Inflammatory macrophage (primary cell): ENCODE measurements at places on chromosomes 5 and 9.

DNA sequence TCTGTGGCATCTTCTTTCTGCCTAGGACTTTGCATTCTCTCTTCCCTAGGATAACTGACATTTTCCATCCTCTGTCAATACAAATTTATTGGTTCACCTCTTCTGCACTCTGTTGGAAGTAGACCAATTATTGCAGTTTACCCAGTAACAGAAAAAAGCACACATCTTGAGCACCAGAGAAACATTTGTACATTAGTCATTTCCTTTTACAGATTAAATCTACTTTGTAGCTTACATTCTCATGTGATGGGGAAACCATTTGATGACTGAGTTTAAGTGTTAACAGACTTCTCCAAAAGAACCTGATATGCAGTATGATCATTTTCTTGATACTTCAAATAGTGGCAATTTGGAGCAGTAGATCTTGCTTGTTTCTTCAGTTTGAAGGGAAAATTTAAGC lies 1098.8 kb downstream of the DTWD2 start:
- DNase-seq: no peak

DNA sequence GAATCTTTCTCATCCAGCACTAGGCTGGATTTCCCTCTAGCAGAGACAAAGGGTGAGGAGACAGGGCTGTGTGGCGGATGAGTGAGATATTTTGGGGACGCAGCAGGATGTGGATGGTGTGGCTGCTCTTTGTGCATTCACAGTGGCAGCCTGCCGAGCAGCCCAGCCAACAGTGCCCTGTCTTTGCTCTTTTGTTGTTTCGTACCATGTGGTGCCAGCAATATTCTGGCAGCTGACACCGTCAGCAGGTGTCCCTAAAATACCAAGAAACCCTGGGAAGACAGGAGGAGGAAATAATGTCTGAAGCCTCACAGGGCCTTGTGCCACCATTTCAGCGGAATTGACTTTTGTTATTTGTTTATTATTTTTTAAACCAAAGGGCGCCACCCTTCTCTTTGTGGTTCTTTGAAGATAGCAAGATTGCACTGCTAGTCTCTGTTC lies 141.4 kb downstream of the CCDC192 start:
- no peak for DNase-seq

GRCh38 chr5:43874772-43875171 lies 271.8 kb downstream of the NNT start:
- no peak for DNase-seq

- DNase-seq: no peak
Measured at GRCh38 chr5:112616812-112617547, 120.7 kb upstream of the APC start.

DNA sequence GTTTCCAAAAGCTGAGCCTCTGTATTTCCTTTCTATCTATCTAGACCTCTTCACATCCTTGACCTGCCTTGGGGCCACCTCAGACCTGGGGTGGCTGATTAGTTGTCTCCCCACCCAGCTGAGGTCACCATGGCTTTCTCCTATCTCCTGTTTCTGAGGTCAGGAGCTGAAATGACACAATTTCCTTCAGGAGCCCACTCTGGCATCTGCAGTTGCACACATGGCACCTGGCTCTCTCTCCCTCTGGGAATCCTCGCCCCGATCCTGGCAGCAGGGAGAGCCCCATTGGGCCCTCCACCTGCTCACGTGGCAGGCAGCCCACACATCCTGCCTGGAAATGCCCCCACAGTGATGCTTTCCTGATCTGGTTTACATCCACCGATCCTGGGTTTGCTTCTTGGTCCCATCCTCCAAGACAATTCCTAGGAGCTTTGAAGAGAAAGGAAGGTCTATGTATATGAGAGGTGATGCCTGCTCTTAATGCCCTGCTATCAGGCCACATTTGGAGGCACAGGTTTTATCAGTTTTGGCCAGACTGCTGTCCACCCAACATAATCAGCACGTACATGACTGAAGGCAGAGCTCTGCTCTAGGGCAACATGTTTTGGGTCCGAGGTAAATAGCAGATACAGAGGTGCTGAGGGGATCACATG lies 53.7 kb downstream of the MARCHF3 start:
- DNase-seq: no peak

GRCh38 chr5:154683101-154683880 lies 71.9 kb upstream of the LARP1 start:
- DNase-seq: no peak

- DNase-seq: no peak
Measured at GRCh38 chr5:8720506-8720905, 825.4 kb downstream of the SEMA5A start.

GRCh38 chr9:71941998-71942567 lies 30.6 kb downstream of the C9orf85 start:
- no peak for DNase-seq

- DNase-seq: no peak
Measured at GRCh38 chr5:83069096-83069799, 7.9 kb downstream of the TMEM167A start.

DNA sequence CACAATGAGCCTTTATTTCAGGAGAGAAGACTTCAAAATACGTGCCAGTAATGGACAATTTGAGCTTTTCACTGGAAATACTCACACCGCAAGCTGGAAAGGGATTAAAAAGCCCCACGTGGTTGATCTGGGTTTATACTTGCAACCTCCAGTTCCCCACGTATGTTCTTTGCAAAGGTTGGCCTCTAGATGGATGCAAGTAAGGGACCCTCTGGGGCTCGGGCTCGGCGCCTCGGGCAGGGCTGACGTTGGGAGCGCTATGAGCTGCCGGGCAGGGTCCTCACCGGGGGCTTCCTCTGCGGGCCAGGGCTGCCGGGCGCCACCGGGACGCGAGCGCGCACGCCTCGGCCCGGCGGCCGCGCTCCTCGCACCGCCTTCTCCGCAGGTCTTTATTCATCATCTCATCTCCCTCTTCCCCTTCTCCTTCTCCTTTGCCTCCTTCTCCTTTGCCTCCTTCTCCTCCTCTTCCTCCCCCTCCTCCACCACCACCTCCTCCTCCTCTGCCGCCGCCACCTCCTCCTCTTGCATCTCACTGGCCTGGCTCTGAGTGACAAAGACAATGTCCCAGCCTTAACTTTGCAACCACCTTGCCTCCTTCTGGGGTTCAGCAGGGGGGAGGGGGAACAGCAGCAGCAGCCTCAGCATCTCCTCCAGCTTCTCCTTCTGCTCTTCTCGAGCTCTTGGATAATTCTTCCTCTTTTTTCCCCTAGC lies 701 bp upstream of the ZNF462 start:
- no peak for DNase-seq

GRCh38 chr9:116355153-116355921 lies 201.7 kb downstream of the PAPPA start:
- DNase-seq: no peak

GRCh38 chr5:90854169-90854568 lies 295.6 kb downstream of the ADGRV1 start:
- no peak for DNase-seq

GRCh38 chr5:143536364-143536763 lies 132.9 kb upstream of the NR3C1 start:
- DNase-seq: peak; percentile 17

GRCh38 chr5:173736923-173737412 lies 120.5 kb upstream of the BOD1 start:
- DNase-seq: no peak

GRCh38 chr9:123338710-123339665 lies 17.0 kb upstream of the CRB2 start:
- DNase-seq: peak; percentile 94

DNA sequence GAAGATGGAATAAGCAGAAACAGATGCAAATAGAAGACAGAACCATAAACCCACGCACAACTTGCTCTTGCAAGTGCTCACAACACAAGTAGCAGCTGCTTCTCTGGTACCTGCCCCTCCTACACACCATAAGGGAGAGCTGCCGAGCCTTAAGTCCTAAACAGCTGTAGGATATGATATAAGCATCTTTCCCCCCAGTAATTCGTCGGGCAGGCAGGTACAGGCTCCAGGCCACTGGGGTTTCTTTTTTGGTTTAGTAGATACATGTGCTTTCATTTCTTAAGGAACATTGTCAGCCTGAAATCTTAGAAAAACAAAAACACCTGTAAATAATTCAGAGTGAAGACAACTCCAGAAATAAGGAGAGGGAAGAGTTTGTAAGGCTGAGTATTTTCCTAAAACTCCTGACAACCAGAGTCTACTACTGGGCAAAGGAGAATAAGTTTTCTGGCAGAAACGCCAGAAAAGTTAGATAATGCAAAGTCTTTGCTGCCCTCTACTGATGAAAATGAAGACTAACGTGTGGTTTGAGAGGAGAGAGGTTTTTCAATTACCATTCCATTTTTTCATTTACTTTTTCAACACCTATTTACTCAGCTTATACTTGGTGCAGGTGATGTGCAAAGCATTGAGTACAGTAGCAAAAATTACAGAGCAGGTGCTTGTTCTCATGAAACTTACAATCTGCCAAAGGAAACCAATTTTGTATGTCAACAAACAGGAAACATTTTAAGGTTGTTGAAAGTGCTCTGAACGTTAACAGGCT lies 20.1 kb upstream of the TCERG1 start:
- peak; percentile 46 for DNase-seq

- no peak for DNase-seq
Measured at GRCh38 chr9:120864719-120865118, 12.3 kb downstream of the PHF19 start.

DNA sequence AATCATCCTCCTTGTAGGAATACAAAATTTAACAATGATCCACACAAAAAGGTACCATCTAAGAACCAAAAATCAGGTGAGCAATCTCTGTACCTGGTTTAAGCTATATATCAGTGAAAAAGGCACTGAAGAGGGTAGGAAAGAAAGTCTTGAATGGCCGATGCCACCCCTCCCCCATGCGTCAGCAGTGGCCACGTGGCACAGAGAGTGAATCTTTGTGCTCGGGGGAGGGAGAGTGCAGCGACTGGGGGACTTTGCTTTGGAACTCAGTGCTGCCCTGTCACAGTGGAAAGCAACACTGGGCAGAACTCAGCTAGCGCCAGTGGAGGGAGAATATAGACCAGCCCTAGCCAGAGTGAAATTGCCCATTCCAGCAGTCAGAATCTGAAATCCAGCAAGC lies 28.3 kb upstream of the PDE4D start:
- no peak for DNase-seq

GRCh38 chr5:75460942-75461610 lies 50.4 kb downstream of the CERT1 start:
- no peak for DNase-seq

- DNase-seq: no peak
Measured at GRCh38 chr5:167064198-167064776, 1227.2 kb upstream of the WWC1 start.

DNA sequence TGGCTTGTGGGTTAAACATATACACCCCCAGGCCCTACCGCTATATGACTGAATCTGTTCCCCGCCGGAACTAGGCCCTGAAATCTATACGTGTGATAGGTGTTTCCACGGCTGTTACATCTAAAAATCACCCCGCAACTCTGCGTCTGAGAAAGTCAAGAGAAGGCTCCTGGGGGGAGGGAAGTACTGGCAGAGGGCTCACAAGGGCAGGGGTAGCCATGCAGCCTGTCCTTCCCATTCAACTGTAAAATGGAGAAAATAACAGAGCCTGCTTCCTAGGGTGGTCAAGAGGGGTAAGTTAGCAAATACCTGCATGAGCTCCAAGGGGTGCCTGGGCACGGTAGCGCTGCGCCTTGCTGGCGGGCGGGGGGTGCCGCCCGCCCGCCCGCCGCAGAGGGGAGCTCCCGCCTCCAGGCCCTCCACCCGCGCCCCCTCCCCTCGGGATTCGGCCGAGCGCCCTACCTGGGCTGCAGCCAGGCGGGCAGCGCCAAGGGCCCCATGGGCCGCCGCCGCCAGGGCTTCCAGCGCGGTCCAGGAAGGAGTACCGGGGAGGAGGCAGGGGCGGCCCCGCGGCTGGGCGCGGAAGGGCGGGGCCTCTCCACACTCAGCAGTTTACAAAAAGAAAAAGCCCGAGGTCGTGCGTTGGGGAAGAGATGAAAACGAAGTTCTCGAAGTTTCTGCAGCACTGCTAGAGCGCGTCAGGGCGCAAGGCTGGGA lies at the start of gene HACD4:
HACD4 (minus strand) TSS at position 550 of the 717 bp plus-strand sequence; CDS start at position 500, 50 bp downstream.
- DNase-seq: peak; percentile 65

DNA sequence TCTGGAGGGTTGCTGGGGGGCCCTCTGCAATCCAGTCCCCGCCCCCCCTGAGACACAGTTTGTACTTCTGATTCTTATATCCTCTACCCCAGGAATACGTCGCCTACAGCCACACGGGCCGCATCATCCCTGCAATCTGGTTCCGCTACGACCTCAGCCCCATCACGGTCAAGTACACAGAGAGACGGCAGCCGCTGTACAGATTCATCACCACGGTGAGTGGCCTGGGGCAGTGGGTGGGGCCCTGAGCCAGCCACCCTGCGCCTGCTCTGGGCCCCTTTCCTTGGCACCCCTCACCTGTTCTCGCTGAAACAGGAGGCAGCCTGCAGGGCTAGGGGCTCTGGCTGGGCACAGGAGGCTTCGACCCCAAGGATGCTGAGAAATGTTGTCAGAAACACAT lies 24.1 kb upstream of the RPL26L1 start:
- DNase-seq: no peak

GRCh38 chr5:87007737-87008136 lies 259.9 kb upstream of the RASA1 start:
- no peak for DNase-seq

DNA sequence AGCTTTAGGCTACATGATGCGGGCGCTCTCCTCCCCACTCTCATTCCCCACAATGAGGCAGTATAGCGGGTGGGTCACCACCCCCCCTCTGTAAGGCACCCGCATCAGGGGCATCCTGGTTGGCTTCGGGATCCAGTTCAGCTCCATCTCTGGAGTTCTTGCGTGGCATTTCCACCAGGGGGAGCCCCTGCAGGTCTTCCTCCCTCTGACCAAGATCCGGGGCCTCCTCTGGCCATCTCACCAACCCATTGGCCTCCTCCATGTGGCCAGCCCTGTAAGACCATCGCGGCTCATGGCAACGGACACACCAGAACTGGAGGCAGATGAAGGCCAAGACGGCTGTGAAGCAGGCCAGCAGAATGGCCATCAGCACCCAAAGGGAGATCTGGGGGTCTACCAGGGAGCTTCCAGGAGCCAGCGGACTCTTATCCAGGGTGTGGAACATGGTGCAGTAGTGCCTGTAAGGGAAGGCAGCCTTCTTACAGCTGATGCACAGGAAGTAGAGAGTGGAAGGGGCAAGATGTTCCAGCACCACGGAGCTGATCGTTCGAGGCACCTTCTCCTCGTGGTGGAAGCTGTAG lies 77.0 kb downstream of the CYFIP2 start:
- peak; percentile 26 for DNase-seq

DNA sequence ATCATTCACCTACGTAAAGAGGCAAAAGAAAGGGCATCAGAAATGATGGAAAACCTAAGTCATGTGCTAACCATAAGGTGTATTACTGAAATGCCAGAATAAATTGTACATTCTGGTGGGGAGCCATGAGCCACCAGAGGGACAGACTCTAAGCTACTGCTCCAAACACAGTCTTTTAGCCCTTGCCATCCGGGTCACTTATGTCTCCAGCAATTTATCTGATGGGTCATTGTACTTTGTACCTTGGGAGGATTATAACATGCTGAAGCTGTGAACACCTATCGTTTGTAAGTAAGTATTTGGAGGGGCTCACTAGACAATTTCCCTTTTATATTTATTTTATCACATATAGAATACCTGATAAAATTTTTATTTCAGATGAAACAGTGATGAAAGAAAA lies 495.1 kb downstream of the KIF4B start:
- DNase-seq: no peak
